ENCODE measurements at places on chromosomes 12 and 14. TPM values are rescaled to one million over a fixed set of nuclear protein-coding genes. Genes with fewer than 3 reads are reported as not detected.
A peak's percentile ranks its signal among the peaks of the same experiment; 100 is the strongest.

- DNase-seq = no peak
Observed at GRCh38 chr14:100030452-100031153, 34.6 kb upstream of the EVL start.

Gene SLC38A4
- not detected for total RNA-seq

DNA sequence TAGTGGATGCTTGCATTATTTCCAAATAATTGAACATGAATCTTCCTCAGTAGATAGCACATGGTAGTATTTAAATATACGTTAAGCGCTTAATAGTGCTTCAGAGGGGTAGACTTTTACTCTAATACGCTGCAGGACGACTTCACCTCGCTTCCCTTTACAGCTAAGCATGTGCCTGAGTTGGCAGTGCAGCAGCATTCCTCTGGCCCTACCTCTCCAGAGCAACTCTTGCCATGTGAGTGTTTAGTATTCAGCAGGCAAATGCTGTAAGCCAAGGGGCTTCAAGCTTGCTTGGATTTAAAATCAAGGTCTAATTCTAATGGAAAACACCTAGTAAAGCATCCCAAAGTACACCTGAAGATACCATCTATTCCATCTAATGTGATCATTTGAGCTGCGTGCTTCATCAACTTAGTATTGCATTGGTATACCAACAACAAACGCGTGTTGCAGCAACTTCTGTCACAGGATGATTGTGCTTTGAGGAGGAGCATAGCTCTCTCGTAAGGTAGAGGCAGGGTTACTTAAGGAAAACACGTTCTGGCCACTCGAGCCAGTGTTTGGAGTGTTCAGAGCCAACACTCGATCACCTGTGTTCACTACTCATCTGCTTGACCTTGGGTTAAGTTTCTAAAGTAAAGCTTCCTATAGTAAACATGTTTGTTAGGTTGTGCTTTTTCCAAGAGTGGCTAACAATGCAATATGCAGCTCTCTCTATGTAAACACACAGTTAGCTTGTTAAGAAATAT, 60.6 kb downstream of the PIWIL1 start:
- no peak for DNase-seq

DNA sequence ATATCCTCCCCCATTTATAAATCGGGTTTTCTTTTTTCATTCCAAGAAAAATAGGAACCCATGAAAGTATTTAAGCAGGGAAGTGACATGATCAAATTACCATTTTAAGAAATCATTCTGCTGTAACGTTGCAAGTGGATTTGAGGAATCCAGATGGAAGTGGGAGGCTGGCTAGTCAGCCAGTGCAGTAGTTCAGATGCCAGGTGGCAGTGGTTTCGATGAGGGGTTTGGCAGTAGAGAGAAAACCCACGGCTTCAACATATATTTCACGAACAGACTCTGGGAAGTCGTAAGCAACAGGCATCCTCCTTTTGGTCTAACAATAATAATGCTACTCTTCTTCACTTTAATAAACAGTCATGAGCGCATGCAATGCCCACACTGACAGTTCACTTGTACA, 25.0 kb downstream of the PDZRN4 start:
- no peak for DNase-seq

GRCh38 chr14:95696741-95697140, 10.5 kb downstream of the TCL1B start:
- no peak for DNase-seq

DNA sequence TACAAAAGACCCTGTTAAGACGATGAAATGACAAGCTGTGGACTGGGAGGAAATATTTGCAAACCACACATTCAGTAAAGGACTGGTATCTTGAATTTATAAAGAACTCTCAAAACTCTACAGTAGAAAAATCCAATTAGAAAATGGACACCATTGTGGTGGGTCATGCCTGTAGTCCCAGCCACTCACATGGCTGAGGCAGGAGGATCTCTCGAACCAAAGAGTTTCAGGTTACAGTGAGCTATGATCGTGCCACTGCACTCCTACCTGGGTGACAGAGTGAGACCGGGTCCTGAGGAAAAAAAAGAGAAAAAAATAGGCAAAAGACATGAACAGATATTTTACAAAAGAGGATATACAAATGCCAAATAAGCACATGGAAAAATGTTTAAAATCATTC, 41.9 kb downstream of the TTC6 start:
- no peak for DNase-seq

DNA sequence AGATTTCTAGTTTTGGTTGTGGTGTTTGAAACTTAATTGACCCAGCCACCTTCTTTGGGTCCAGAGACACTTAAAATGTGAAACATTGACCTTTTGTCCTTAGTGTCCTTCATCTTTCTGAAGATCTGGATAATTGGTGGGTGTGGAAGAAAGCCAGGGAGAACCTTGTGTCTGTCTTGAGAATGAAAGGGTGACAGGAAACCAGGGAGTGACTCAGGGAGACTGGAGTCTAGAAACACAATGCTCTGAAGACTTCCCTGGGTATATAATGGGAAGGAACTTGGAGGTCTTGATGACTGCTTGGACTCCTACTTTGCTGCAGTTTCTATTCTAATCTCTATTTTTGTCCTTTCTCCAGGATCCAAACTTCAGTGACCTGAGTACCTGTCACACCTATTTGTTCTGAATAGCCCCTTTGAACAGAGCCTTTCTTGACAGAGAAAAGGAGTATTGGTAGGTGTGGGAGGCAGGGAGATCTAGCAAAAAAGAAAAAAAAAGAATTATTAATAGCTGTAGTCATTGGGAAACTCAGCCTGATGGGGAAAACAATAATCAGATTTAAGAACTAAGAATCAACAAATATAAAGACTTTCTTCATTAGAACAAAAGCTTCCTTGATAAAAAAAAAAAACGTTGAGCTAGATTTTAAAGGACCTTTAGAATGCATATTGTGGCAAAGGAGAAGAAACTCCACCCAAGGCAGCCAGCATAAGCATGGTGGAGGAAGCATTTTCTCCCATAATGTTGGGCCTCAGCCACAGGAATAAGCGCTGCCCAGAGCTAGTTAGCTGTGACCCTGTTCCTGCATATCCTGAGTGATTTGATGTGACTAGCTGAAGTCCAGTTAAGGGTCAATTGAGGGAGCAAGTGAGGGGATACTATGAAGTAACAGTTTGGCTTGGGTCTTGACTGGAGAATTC, 77.9 kb upstream of the HOXC13 start:
- DNase-seq = no peak

DNA sequence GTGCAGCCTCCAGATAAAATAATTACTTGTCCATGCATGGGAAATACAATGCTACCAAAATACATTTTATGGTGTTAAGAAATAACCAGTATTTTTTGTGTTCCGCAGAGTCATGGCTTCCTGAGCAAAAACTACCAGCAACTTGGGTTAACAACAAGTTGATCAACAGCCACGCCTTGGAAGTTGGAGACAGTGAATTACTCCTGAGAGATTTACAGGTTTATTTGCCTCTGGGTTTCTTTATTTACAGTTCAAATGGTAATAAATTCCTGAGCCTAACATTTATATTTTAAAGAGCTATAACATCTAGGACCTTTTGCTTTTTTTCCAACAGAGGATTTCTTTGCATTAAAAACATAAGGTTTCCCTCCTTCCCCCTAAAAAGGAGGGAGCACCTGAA, 194.0 kb downstream of the IPO8 start:
- no peak for DNase-seq

Gene CLEC2B
- total RNA-seq = 38.4 TPM

- peak; percentile 67 for DNase-seq
Observed at GRCh38 chr12:53190108-53190729, 9.5 kb upstream of the CSAD start.

- DNase-seq = no peak
Observed at GRCh38 chr12:110203546-110203945, 77.5 kb upstream of the ATP2A2 start.

Gene MCRS1
- 57.1 TPM for total RNA-seq

- DNase-seq = no peak
Observed at GRCh38 chr12:53944907-53945847, 6.5 kb downstream of the HOXC13 start.

- peak; percentile 69 for DNase-seq
Observed at GRCh38 chr14:61528591-61529021, 166.7 kb upstream of the HIF1A start.

- no peak for DNase-seq
Observed at GRCh38 chr14:85344847-85345570, 184.9 kb upstream of the FLRT2 start.

DNA sequence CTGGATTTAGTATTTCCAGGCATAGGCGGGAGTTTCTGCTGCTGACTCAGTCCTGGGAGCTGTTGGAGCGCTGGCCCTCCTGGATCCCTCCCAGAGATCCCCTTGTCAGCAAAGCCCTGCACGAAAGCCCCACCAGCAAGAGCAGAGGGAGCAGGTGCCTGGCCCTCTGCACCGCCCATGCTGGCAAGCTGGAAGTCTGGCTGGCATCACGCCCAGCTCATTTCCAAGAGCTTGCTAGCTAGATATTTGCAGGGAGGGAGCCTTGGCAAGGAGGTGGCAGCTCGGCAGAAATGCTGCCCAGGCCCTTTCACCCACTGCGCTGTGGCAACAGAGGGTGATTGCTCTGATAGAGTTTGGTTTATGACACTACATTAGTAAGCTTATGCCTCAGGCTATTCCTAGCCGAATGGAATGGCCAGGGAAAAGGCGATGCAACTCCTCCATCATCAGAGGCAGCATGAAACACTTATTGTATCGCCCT, 193.9 kb downstream of the EMP1 start:
- no peak for DNase-seq

- DNase-seq = no peak
Observed at GRCh38 chr12:123468786-123469185, 10.8 kb downstream of the SNRNP35 start.

GRCh38 chr12:119014368-119014767, 33.0 kb downstream of the SRRM4 start:
- DNase-seq = no peak

Gene CAPZA3
- not detected for total RNA-seq

DNA sequence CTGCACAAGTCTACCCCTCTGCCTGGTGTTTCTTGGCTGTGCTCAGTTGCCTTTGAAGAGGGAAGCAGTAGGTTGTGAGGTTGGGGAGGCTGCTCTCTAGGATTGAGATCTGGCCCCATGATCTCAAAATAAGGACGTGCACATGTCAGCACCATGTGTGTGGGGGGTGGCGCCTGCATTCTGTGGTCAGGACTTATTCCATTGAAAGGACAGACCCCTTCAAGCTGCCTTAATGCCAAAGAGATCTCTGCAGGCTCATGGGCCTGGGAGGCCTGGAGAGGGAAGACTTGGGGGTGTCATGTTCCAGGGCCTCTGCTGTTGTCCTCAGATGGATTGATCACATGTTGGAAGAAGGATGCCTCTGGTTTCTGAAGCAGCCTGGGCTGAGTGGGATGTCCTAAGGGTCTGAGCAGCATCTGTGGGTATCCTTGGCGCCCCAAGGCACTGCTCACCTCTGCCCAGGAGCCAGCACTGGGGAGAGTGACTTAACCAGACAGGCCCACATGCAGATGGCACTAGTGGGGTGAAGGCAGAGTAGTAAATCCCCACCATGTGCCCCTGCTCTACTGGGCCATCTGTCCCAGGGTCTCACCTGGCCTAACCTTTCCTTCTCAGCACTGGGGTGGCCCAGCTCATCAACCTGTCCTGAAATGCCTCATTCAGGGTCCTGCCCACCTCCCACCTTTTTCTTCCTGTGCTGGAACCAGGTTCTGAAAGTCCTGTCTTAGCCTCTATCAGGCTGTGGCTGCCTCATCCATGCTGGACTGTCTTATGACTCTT, 118.9 kb downstream of the ADGRD1 start:
- DNase-seq = no peak

DNA sequence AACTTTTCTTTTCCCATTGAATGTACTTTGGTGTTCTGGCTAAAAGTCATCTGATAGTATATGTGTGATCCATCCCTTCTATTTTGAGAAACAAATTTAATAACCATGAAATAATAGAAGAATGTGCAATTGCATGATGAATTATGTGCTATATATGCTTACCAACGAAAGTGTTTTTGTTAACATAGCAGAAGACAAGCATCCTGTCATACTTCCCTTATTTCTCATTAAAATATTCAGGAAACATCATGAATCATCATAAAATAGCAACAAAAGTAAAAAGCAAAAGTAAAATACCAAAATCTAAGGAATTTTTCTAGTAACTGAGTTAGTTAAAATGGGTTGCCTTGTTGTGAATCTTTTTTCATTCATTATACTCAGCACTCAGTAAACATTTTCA, 409.0 kb upstream of the PDE3A start:
- no peak for DNase-seq

- DNase-seq = no peak
Observed at GRCh38 chr14:55929136-55929535, 189.1 kb upstream of the PELI2 start.

Gene GLI1
- 0.83 TPM for total RNA-seq

- no peak for DNase-seq
Observed at GRCh38 chr14:64956697-64957406, 14.3 kb upstream of the GPX2 start.

Gene WNT1
- not detected for total RNA-seq

GRCh38 chr12:76878099-76878898, 520 bp downstream of the CSRP2 start:
- peak; percentile 31 for DNase-seq

- no peak for DNase-seq
Observed at GRCh38 chr12:91618281-91618680, 435.7 kb upstream of the DCN start.

Data from activated CD8-positive, alpha-beta T cell treated with anti-CD3 and anti-CD28 coated beads for 36 hours (primary cell).